ENCODE measurements at places on chromosomes 11 and 22.

DNA sequence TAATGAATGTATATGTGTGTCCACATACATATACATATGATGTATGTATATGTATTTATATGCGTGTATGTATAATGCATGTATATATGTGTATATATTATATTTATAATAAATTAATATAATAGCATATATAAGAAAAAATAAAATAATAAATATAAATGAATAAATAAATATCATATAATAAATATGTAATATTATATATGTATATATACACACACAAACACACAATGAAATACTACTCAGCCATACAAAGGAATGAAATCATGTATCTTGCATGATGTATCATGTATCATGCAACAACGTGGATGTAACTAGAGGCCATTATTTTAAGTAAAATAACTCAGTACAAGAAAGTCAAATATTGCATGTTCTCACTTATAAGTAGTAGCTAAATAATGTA lies 788.7 kb upstream of the CHORDC1 start:
- DNase-seq: no peak

- DNase-seq: peak; percentile 68
These were observed 65.4 kb downstream of the MICAL2 start for GRCh38 chr11:12175694-12176241.

- peak; percentile 2 for DNase-seq
These were observed 44.8 kb upstream of the PTPN5 start for GRCh38 chr11:18836417-18836816.

DNA sequence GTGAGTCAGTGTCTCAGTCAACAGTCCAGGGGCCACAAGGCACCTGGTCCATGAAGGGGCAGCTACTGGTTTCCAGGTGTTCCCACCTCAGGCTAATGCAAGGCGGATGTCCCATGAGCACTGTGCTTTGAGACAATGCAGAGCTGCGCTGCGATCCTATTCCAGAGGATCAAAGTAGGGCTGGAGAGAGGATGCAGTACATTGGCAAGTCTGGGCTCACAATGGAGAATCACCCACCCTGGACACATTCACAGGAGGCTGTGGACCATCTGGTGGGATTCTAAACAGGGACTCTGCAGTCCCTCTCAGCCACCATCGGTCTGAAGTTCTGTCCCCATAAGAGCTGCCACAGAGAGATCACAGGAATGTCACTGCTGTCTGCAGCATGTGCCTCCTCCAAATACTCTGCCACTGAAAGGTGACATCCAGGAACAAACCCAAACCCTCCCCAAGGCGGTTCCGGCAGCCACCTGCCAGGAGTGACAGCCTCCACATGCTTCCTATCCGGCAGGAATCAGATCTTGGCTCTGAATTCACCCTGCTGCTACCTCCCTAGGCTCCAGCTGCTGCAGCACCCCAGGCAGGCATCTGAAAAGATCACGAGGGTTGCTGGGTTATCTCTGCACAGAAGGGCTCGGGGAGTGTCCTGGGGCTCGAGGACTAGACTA lies 45.3 kb upstream of the SERPIND1 start:
- no peak for DNase-seq

- DNase-seq: no peak
These were observed 87.5 kb downstream of the TP53I11 start for GRCh38 chr11:44863231-44863630.

GRCh38 chr11:128802358-128802981 lies 64.6 kb downstream of the KCNJ1 start:
- DNase-seq: peak; percentile 51

DNA sequence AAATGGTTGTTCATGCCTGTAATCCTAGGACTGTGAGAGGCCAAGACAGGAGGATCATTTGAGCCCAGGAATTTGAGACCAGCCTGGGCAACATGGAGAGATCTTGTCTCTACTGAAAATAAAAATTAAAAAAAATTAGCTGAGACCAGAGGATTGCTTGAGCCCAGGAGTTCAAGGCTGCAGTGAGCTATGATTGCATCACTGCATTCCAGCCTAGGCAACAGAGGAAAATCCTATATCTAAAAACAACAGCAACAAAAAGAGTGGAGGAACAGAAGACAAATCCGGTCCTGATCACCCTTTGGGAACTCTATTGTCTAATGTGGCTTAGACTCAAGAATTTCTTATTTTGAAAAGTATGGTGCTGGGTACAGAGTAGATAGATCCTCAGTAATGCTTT lies 17.3 kb downstream of the BARX2 start:
- DNase-seq: no peak

DNA sequence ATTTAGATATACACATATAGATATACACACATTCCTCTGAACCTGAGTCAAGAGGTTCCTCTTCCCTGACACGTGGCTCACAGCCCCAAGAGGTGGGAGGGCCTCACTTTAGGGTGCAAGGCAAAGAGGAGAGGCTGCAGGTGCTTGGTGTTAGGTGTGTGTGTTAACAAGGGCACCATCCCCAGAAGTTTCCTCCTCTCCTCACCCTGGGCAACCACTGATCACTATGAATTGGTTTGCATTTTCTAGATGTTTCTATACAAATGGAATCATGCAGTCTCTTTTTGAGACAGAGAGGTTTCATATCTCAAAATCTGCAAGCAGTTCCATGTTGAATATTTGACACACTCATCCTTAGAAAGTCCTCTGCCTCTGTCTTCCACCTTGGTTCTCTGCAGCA lies 120.9 kb upstream of the NECTIN1 start:
- no peak for DNase-seq

- no peak for DNase-seq
These were observed 31.2 kb upstream of the RASL10A start for GRCh38 chr22:29346659-29347058.

DNA sequence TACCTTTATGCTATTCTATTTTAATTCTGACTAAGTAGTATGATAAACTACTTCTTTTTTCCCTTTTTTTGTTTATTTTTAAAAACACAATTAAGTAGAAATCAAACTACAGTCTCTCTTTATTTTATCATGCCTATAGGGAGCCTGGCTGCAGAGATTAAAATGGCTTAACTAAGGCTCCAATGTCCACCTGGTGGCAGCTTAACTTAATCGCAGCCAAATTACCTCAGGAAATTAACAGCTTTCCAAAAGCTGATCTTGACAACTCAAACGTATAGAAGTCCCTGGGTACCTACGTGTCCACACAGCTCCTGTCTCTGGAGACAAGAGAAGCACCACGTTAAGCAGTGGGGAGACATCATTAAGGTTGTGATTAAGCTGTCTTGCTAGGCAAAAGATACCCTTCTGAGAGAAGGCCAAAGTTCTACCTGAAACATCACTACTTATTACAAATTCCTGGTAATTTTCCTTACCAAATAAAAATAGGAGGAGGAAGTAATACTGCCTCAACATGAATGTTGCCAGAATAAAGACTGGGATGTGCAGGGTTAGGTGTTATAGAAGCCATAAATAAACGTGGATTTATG lies 63.2 kb upstream of the SNX19 start:
- peak; percentile 17 for DNase-seq

DNA sequence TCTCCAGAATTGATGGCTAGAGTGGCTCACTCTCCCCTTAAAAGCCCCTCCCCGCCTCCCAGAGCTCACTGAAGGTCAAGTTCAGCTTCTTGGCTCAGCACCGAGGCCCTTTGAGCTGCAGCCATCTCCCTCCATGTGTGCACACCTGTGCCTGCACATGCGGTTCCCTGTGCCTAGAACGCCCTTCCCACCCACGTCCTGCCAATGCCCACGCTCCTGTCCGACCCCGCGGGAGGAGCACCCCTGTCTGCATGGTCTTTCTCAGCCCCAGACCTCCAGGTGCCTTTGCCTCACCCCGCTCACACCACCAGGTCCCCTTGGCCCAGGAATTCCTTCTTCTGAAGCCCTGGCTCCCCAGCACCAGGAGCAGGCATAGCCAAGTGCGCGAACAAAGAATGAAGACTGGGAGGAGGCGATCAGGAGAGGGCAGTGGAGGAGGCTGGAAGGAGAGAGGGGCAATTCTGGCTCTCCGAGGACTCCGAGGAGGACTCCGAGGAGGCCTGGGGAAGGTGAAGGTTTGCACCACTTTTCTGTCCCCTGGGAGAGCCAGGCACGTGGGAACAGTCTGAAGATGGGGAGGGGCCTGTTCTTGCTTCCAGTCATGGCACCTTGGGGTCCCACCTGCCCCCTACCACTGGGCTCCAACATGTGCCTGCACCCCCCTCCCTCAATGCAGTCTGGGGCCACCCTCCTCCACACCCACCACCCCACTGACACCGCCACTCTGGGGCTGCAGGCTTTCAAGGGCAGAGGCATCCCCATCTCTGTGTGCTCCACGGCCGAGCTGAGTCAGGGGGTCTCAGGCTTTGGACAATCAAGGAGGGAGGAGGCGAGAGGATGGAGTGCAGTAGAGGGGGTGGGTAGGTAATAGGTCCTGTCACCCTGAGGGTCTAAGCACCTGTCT lies 17.7 kb downstream of the IGF2 start:
- no peak for DNase-seq

GRCh38 chr11:73981051-73981805 lies 1.4 kb downstream of the UCP2 start:
- no peak for DNase-seq

DNA sequence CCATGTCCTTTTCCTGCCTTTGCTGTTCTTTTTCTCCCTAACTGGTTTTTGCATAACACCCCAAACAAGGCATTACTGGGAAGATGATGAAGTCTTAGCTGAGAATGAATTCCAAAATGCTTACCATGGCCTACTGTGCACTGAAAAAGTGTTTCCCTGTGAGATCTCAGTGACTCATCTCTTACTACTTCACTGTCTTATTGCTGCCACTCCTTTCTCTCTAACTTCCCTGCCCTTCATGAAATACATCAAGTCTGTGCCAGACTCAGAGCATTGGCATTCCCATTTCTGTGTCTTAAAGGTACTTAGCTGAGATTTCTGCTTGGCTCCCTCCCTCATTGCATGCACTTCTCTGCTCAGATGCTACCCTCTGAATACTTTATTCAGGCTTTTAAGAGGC lies 49.1 kb upstream of the MUC15 start:
- DNase-seq: no peak

- DNase-seq: no peak
These were observed 26.5 kb upstream of the SOX6 start for GRCh38 chr11:16382638-16383380.

- no peak for DNase-seq
These were observed 22.6 kb downstream of the RTN4RL2 start for GRCh38 chr11:57482782-57483561.

DNA sequence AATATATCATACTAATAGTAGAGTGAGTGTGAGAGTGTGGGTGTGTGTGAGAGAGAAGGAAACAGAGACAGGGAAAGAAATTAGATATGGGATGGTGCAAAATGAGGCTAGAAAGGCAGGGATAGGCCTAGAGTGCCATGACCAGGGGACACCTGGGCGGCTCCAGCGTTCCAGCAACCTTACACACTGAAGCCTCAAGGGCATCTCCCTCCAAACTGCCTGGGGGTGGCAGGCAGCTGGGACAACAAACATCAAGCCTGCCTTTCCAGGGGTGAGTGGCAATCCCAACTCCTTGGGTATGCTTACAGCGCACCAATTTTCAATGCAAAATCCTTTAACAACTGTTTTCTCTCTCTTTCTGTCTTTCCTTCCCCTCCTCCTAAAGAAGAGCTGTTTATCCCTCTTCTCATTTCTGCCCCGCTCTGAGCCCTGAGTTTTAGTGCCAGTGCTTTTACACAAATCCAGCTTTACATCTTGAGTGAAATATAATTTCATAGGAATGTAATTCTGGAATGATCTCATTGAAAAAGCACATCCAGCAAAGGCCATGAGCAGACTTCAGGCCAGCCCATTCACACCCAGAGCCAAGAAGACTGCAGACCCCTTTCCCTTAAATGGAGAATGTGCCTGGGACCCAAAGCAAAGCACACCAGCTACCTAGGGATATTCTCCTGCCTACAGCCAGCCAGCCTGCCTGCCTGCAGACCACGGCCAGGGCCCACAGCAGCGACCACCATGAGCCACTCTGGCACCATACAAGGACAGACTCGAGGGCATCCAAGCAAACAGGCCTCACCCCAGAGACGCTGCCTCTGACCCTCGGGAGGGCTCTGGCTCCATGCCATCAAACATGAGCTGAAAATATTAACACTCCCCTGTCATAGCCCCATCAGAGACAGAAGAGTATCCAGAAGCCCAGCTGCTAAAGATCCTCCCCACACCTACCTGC lies 90.3 kb downstream of the RPL27A start:
- no peak for DNase-seq

GRCh38 chr11:77617892-77618291 lies 19.7 kb downstream of the CLNS1A start:
- DNase-seq: no peak

DNA sequence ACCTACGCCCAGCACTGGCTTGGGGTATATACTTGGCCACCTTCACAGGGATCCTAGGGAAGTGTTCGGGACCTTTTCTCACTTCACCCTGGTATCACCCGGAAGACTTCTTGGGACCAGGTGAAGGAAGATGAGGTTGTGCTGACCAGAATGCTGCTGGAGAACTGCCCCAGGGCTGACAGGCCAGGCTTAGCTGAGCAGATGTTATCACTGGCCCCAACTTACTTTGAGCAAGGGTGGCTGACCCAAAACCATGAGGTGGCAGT lies 4.5 kb downstream of the FTH1 start:
- DNase-seq: no peak

- DNase-seq: no peak
These were observed 111.4 kb upstream of the SORL1-AS1 start for GRCh38 chr11:121563900-121564822.

DNA sequence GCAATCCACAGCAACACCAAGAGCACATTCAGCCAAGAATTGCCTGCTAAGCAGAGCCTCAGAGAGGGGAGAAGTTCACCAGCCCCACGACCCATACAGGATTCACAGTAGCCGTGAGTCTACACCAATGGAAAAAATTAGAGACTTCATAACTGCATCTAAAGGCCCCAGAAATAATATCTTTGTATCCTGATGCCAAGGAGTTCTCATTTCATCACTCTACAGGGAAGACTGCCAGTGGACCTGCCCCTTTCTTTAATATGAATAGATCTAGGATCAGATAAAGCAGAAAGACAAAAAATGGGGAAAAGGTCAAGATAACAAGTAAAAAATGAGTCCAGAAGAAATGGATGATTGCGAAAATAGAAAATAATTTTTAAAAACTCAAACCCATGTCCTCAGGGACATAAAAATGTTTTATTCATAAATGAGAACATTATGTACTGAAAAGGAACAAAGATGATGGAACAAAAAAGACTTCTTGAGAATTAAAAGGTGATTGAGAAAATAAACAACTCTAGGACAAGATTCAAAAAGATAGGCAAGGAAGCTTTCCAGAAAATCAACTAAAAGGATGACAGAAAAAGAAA lies 9.5 kb downstream of the APOL3 start:
- DNase-seq: no peak

- no peak for DNase-seq
These were observed 24.6 kb downstream of the NRXN2 start for GRCh38 chr11:64698427-64698826.

- no peak for DNase-seq
These were observed 134.1 kb downstream of the UVRAG start for GRCh38 chr11:75949023-75949672.

GRCh38 chr22:38191731-38192474 lies 9.9 kb upstream of the MAFF start:
- no peak for DNase-seq

- peak; percentile 82 for DNase-seq
These were observed 3.7 kb downstream of the SERPIND1 start for GRCh38 chr22:20777420-20778177.

- DNase-seq: no peak
These were observed 13.2 kb downstream of the PICK1 start for GRCh38 chr22:38070250-38070921.

Measured in dermis microvascular lymphatic vessel endothelial cell (primary cell).